ENCODE measurements at places on chromosomes 3 and 15. TPM values are rescaled to one million over a fixed set of nuclear protein-coding genes. Genes with fewer than 3 reads are reported as not detected.

TMEM212 gene
- not detected for total RNA-seq

BFSP2 gene
- not detected for total RNA-seq

IGSF10 gene
- not detected for total RNA-seq

AP3B2 gene
- 7.5 TPM for total RNA-seq

TLR9 gene
- 2.3 TPM for total RNA-seq

ZIC1 gene
- not detected for total RNA-seq

CLRN1 gene
- total RNA-seq = not detected

NR2E3 gene
- not detected for total RNA-seq

GUCA1C gene
- not detected for total RNA-seq

BCL2A1 gene
- 39.6 TPM for total RNA-seq

BNC1 gene
- total RNA-seq = not detected

All from activated T-cell treated with anti-CD3 and anti-CD28 coated beads, Interleukin-2, amount 50 U/mL, for 72 hours (primary cell).